ENCODE measurements at places on chromosomes 3 and 15.
A peak's percentile ranks its signal among the peaks of the same experiment; 100 is the strongest.

GRCh38 chr3:141114816-141115460, 63.8 kb downstream of the SPSB4 start:
- no peak for DNase-seq

GRCh38 chr3:155386919-155387318, 93.4 kb upstream of the STRIT1 start:
- no peak for DNase-seq

DNA sequence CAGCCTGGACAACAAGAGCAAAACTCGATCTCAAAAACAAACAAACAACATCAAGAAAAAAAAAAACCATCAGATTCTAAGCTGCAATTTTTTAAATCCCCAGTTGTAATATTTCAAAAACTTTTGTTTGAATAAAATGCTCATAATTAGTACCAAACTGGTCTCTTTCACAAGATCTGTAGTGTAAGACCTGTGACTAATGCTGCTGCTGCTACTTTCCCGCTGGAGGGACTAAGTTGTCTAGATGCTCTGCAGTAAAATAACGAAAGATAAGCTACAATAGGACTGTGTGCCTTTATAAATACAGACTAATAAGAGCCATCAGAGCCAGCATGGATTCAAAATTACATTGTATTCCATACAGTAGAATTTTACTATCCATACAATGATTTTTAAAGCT, 45.4 kb downstream of the TM4SF4 start:
- DNase-seq = no peak

GRCh38 chr15:99181545-99181971, 67.8 kb downstream of the TTC23 start:
- no peak for DNase-seq

GRCh38 chr15:39192979-39193560, 387.8 kb upstream of the THBS1 start:
- DNase-seq = no peak

DNA sequence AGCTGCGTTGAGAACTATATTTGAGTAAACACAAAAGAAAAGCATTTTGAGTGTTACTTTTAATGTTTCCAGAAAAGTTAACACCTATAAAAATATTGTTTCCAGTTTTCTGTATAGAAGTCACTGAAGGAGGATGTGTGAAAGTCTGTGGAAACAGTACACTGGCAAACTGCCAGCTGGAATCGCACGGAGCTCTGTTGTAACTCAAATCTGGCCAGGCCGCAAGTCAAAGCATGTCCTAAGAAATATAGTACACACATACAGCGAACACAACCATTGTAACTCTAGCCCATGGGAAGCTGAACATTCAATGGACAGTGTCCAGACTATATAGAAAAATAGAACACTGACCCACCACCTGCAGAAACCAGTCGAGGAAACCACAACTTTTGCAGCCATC, 657.2 kb downstream of the FHIT start:
- no peak for DNase-seq

DNA sequence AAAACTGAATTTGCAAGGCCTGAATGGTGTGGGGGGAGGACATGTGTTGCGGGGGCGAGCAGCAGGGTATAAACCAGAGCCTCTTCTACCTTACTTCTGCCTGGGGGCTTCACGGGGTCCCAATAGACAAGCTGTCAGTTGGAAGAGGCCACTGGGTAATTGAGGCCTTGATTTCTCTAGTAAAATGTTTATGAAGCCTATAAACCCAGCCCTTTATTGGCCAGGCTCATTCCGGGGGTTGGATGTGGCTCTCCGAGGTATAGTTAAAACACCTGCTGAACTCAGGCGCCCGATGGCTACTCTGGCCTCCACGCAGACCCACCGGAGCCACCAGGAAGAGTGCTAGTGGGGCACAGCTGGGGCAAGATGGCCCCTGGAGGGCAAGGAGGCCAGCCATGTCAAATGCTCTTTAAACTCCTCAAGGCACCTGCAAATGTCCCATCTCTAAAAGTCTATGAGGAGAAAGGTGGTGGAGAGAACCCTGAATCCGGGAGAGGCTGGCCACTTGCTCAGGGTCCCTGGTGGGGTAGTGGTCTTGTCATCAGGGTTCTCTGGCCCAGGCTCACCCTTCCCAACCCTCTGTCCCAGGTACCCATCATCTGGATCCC, 34.3 kb downstream of the IGDCC3 start:
- no peak for DNase-seq

DNA sequence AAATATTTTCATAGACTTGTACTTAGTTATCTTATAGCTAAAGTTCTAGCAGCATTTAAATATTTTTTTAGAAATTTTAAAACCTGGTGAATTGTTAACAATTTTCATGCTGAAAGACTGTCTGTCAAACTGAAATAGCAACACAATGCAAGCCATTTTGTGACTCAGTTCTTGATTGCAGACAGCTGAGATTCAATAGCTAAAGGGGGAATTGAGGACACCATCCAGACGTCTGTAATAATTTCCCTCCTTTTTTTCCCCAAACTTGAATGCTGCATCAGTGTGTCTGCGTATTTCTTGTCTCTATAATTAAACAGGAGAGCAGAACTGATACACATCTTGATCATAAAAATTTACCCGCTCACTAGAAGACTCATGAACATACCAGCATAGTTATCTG, 468.3 kb downstream of the GBE1 start:
- DNase-seq = no peak

GRCh38 chr3:57756528-57757401, 656 bp downstream of the SLMAP start:
- no peak for DNase-seq

- DNase-seq = no peak
Observed at GRCh38 chr3:192831111-192831644, 86.5 kb downstream of the MB21D2 start.

- DNase-seq = no peak
Observed at GRCh38 chr15:63968122-63968524, 78.2 kb downstream of the DAPK2 start.

DNA sequence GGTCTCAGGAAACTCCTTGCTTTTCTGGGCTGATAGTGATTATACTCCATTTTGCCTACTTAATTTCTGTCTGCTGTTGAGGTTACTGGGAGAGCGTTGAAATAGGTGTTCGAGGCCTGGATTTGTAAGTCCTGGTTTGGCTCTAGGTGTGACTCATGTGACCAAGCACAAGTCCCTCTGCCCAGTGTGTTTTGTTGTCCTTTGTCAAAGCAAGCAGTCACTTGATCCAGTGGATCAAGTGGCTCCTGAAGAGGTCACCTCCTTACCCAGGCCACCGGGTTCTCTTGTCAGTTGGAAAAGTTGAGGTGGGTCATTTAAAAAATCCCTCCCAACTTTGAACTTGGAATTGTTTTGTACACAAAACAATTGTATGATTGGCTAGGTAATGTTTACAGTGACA, 70.0 kb downstream of the LPP start:
- no peak for DNase-seq

- DNase-seq = no peak
Observed at GRCh38 chr3:12585970-12586369, 29.1 kb downstream of the MKRN2 start.

GRCh38 chr3:72196377-72196929, 411.5 kb upstream of the PROK2 start:
- no peak for DNase-seq

DNA sequence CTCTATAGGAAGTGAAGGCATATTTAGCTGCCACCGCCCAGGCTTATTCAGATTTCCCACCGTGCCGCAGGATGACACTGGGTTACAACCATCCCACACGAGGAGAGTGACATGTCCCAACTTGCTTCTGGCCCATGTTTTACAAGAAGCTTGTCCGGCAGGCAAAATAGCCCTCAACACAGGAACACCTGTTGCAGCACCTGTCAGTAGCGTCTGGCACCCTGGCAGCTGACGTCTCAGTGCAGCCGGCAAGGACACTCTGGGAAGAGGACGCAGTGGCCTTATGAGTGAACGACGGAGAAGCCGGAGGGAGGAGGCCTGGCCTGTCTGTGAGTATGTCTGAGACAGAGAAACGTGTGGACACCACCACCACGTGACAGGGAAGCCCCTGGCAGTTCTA, 32.1 kb downstream of the FAM174B start:
- DNase-seq = no peak

GRCh38 chr15:55552451-55552850, 35.7 kb downstream of the PYGO1 start:
- no peak for DNase-seq

DNA sequence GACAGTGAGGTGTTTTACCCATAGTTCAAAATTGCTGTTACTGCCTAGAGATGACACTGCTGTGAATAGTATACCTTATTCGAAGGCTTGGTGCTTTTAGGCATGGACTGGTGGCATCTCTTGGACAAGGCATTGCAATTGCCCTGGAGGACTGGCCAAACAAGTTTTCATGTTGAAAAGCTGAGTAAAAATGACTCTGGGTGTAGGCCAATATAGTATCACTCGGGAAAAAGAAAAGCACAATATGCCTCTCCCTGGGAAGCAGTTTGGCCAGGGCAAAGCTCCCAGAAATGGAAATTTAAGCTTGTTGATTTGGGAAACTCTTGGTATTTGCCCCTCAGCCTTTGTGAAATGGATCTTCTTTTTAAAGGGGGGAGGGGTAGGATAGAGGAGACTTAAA, 54.8 kb downstream of the ZNF609 start:
- no peak for DNase-seq

- DNase-seq = no peak
Observed at GRCh38 chr3:123869165-123869564, 15.0 kb downstream of the MYLK start.

GRCh38 chr3:160409812-160410610, 10.6 kb downstream of the SMC4 start:
- no peak for DNase-seq

- no peak for DNase-seq
Observed at GRCh38 chr3:108474581-108474980, 35.8 kb downstream of the MYH15 start.

GRCh38 chr3:84820906-84821305, 137.9 kb upstream of the CADM2 start:
- DNase-seq = no peak

- no peak for DNase-seq
Observed at GRCh38 chr3:53815067-53815466, 31.2 kb downstream of the CHDH start.

DNA sequence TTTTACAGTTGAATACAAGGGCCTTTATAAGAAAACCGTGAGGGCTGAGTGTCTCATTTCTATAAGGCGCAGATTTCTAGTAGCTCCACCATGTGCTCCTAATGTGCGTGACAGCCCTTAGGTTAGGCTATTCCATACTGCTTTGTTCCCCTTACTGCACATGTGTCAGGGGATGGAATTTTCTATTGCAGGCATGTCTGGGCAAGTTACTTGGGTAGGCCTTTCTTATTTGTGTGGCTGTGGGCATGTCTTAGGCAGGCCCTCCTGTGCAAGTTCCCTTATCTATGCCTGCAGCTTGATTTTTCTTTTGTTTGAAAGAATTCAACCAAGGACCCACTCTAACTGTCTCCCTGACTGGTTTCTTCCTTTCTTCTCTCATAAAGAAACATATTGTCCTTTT, 434.2 kb upstream of the CNTN3 start:
- no peak for DNase-seq

DNA sequence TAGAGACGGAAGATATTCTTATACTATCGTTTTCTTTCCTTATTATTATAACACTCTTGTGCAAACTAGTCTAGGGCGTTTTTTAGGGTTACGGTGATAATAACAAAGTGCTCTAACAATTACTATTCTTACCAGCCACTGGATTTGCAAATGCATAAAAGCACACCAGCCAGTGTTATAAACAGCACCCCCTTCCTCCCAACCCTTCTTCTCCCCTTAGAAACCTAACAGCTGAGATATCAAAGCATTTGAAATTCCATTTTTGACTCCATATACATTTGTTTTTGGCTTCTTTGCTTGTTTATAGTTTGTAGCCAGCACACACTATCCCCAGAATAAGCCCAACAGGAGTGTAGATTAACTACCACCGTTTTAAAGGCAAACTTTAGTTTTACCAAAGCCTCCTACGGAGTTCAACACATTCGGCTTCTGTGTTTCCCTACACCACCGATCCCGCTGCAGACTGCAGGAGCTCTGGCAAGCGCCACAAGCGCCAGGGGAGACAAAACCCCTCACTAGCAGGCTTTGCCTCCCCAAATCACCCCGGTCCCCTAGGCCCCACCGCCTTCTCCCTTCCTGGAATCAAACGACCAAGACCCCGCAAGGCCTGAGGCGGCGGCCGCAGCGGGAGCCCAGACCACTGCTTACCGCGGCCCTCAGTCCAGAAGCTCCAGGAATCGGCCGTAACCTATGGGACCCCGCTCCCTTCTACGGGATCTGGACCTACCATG, 461 bp downstream of the COPB2 start:
- peak; percentile 7 for DNase-seq

- DNase-seq = no peak
Observed at GRCh38 chr15:56744701-56745683, 11.7 kb upstream of the ZNF280D start.

DNA sequence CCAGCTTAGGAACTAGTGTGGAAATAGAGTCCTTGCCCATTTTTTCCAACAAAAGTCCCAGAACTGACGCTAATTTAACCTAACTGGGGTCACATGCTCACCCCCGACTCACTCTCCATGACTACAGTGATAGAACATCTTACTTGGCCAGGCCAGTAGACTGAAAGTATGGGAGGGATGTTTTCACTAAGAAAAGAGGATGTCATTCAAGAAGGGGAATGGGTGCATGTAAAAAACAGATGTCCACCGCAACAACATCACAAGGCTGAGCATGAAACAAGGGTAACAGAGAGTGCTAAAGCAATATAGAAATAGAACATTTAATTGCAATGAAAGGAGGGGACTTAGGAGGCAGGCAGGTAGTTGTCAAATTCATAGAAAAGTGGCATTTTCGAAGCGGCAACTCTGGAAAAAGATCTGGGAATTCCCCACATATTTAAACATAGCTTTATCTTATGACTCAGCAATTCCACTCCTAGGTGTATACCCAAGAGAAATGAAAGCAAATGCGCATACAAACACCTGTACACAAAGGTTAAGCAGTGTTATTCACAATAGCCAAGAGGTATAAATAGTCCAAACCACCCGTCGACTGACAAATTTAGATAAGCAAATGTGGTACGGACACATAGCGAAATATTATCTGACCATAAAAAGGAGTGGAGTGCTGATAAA, 41.1 kb upstream of the UBE2E2 start:
- DNase-seq = no peak

- no peak for DNase-seq
Observed at GRCh38 chr3:69413551-69414207, 27.8 kb upstream of the FRMD4B start.

DNA sequence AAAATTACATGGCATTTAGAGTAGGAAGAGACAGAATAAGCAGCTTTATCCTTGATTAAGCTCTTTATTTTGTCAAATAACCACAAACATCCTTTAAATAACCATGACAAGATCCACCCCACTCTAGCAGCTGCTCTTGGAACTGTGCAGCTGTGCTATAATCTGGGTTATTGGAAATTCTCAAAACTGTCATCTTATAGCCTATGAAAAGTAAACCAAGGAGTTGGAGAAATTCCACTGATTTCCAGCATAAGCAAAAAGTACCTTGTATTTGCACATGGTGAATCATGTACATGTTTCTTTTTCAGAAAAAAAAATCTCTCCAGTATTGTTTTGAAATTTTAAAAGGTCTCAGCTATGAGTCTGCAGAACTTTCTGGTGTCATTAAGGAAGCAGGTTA, 88.8 kb upstream of the ABI3BP start:
- DNase-seq = no peak

Measured in stimulated activated CD8-positive, alpha-beta memory T cell treated with anti-CD3 and anti-CD28 coated beads, Interleukin-7, amount 100 ng/mL, for 1 hour (primary cell).